ENCODE measurements at places on chromosomes 3 and 15.

DNA sequence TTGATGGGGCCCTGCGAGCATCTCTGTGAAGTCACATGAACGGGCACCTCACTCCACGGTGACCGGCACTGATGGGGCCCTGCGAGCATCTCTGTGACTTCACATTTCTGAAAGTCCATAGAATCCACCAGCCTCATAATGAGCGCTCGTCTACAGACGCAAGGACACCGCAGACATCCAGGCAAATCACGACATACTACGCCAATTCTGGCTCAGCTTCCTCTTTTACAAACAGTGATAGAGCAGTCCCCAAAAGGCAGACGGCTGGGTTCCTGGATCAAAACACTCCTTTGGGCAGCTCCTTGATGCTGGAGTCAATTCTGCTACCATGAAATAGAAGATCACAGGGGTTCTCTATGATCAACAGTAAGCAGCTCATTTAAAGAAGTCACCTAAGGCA, 125.4 kb downstream of the XXYLT1 start:
- no peak for DNase-seq

GRCh38 chr15:90664650-90665287, 52.4 kb upstream of the BLM start:
- peak; percentile 66 for DNase-seq

GRCh38 chr3:127903611-127904375, 11.2 kb upstream of the KBTBD12 start:
- no peak for DNase-seq

DNA sequence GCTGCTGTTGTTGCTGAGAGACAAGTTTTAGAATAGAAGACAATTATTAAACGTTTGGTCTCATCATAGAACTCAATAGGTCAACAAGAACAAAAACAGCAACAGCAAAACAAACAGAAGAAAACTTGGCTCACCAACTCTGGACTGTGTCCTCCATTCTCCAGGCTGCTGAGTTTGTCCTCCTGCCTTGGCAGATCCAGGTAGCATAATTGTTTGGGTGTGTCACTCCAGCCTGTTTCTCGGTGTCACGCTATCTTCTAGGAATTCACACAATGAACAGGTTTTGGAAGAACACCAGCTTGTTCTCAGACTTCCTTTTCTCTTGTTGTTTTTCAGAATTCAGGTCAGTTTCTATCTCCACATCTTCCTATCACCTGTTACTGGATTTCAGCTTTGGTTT, 34.7 kb downstream of the ARRDC4 start:
- no peak for DNase-seq

- DNase-seq: no peak
Measured at GRCh38 chr3:129050556-129051295, 9.9 kb upstream of the GP9 start.

GRCh38 chr3:154314152-154314551, 10.1 kb downstream of the DHX36 start:
- DNase-seq: no peak

- no peak for DNase-seq
Measured at GRCh38 chr3:122353893-122354401, 28.9 kb downstream of the CSTA start.

GRCh38 chr15:35470441-35470840, 75.5 kb downstream of the DPH6 start:
- DNase-seq: no peak

- DNase-seq: no peak
Measured at GRCh38 chr3:110955301-110955880, 116.2 kb upstream of the NECTIN3 start.

GRCh38 chr3:23389089-23389488, 186.0 kb downstream of the UBE2E2 start:
- no peak for DNase-seq

GRCh38 chr15:64740311-64741170, 34.8 kb downstream of the RBPMS2 start:
- peak; percentile 79 for DNase-seq

DNA sequence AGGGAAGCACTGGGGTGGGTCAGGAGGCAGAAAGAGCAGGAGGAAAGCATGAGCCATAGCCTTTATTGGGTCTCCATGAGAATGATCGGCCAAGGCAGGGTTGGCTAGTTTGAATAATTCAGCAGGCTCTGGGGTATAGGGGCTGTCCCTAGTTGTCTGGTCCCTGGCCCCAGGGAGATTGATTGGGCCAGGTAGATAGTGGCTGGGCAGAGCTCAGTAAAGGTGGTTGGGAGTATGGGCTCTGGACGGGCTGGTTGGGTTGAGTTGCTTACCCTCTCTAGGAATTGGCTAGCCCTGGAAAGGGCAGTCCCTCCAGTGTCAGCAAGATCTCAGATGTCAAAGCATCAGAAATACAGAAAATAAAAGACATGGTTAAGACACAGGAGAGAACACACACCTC, 148.1 kb downstream of the SHQ1 start:
- DNase-seq: no peak

DNA sequence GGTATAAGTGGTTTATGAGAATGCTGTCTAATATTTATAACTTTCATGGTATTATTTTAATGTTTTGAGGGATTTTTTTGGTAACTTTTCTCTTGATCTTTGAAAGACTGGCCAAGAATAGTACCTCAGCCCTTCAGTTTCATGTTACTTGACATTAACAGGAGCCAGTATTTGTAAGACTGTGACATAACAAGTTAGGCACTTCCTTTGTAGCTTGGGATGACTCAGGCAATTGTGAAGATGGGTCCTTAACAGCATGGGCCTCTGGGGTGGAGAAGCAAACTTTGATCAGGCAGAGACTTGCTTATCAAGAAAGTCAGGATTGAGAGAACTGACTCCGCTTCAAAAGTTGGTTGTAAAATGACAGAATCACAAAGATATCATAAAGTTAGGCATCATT, 9.5 kb downstream of the LRRC49 start:
- no peak for DNase-seq

DNA sequence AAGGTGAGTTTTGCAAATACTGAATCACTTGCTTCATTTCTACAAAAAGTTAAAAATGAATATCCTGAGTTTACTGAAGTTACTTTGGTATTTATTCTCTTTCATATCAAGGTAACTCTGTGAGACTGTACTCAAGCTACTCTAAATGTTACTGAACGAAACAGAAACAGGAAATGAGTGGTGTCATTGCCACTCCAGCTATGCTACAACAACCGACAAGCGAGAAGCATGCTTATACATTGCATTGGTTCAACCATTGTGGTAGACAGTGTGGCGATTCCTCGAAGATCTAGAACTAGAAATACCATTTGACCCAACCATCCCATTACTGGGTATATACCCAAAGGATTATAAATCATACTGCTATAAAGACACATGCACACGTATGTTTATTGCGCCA, 313.2 kb upstream of the THBS1 start:
- no peak for DNase-seq

DNA sequence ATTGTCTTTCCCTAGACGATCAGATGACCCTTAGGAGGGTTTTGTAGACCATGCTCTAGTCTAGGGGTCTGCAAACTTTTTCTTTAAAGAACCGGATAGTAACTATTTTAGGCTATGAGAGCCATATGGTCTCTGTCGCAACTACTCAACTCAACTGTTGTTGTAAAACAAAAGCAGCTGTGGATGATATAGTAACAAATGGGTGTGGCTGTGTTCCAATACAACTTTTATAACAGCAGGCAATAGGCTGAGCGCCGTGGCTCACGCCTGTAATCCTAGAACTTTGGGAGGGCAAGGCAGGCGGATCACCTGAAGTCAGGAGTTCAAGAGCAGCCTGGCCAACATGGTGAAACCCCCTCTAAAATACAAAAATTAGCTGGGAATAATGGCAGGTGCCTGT, 6.1 kb upstream of the CMTM6 start:
- DNase-seq: no peak

DNA sequence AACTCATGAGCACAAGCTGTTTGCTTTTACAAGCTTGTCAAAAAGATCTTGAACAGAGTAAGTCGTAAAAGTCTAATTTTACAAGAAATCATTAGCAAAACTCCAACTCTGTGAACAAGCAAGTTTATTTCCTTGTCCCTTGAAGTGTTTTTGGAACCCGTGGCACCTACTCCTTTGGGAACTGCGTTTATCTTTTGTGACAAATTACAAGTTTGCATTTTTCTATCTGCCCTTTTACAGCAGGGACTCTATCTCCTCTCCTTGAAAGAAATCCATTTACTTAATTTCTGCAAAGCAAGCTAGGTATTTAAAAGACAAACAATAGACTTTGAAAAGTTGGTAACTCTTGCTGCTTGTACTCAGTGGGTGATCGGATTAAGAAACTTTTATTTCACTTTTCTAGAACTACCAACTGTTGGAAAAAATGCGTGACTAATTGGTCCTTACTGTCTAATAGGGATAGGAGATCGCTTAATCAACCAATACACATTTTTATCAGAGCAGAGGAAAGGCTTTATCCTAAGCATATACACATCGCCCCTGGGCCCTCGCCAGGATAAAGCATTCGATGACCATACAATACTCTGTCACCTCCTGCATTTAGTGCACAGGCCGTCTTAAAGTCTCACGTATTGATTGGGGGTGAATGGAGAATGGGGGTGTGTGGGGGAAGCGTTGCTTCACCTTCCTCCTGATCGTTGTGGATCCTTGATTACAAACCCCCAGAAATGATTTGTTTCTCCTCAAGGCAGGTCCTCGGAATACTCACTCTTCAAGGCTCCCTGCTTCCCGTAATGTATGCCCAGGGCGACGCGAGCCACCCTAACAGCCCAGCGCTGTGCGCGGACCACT, 1.7 kb downstream of the PRTG start:
- peak; percentile 33 for DNase-seq

DNA sequence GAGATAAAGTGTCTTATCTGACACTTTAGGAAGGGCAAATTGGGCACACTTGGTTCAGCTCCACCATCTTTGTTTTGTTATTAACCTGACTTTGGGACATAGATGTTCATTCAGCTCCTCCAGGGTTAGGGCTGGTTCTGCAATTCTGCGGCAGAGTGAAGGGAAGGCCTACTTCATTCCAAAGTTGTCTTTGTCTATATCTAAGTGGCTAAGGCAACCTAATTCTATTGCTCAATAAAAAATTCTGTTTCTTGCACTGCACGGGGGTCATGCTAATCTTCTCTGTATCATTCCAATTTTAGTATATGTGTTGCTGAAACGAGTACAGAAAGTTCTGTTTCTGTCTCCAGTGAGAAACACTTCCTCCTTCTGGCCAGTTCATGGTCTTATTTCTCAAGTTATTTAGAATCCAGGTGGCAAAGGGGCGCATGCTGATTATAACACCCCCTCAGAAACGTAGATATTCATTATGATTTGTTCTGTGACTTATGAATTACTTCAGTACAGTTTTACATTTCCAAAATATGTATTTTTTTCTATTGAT, 53.5 kb downstream of the PFN2 start:
- no peak for DNase-seq

- peak; percentile 50 for DNase-seq
Measured at GRCh38 chr3:19866751-19867347, 67.2 kb downstream of the EFHB start.

- no peak for DNase-seq
Measured at GRCh38 chr3:148772835-148773234, 54.8 kb upstream of the CPB1 start.

DNA sequence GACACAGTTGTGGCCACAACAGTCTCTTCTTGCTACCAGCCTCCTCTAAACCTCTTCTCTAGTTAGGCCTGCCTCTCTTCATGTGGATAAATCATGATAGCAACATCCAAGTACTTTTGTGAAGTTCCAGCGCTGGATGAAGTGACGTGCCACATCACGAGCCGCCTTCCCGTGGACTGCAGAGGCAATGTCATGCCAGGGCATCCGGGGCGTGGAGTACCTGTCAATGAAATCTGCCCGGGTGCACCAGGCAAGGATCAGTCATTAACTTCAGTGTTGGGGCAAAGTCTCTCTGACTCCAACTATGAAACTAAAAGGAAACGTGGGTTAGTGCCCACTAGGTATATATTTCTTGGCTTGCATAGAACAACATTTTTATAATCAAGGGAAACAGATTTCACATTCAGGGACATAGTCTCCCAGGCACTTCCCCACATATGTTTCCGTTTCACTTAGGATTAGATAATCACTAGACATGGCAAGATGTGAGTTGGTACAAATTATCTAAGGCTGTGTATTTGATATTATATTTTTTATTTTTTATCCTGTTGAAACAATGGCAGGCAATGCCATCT, 133.6 kb downstream of the PLD1 start:
- no peak for DNase-seq

DNA sequence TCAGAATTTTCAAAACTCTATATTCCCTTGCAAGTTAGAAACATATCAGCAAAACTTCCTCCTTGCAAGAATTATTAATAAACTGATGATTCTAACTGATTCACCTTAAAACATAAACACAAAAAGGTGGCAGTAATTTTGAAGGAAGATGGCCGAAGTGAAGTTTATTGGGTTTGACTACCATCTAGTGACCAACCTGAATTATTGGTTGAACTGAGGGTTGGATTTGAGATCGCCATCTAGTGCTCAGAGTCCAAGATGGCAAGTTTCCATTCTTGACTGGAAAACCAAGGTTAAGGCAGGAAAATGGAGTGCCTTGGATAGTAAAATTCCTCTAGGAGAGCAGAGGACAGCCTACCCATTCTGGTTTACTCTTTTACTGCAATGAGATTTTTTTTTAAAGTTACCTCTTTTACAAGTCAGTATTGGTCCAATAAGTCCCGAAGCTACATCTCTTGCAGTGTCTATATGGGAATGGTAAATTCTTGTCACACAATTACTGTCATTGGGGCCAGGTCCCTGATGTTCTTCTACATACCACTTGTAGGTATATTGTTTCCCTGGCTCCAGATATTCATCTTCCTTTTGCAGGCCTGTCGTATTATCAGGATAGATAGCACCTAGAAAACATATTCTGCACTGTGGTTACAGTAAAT, 51.6 kb upstream of the CP start:
- DNase-seq: peak; percentile 55

GRCh38 chr15:59830098-59830497, 141.0 kb upstream of the BNIP2 start:
- DNase-seq: no peak

- DNase-seq: no peak
Measured at GRCh38 chr3:45984331-45985312, 11.0 kb downstream of the FYCO1 start.

- no peak for DNase-seq
Measured at GRCh38 chr3:34360713-34361112, 562.3 kb downstream of the PDCD6IP start.

DNA sequence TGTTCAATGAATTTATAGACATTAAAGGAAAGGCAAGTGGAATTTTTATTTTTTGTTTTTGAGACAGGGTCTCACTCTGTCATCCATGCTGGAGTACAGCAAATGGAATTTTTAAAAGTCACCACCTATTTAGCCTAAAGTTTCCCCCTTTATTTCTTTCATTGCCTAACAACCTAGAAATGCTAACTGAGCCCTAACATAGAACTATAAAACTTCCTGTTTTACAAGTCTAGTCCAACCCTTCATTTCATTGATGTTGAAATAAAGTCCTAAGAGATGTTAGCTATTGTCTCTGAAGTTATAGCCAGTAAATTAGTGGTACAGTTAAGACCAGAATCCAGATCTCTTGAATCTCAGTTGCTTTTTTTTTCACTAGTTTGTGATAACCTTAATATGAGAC, 39.0 kb downstream of the MAPK6 start:
- DNase-seq: no peak

DNA sequence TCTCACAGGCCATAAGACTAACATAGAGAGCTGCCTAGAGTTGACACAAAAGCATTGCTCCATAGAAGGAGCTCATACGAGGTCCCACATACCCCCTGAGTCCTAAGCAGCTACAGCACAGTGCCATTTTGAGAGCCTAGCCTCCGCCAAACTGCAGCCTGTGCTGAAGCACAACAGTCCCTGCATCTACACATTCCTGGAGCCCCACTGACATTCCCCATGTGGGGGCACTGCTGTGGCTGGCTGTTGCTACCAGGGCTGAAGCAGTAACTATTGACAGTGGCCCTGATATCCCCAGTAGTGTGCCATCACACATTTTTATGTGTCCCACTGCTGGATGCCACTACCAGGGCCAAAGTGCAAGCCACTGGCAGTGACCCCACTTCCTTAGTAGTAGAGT, 80.3 kb downstream of the CERS3 start:
- no peak for DNase-seq
